ENCODE measurements at places on chromosomes 7 and 10. TPM values are rescaled to one million over a fixed set of nuclear protein-coding genes. Genes with fewer than 3 reads are reported as not detected.

ADAM12 gene
- polyA plus RNA-seq, result 9.8 TPM

BAMBI gene
- 42.3 TPM for polyA plus RNA-seq

SSMEM1 gene
- not detected for polyA plus RNA-seq

CACUL1 gene
- 23.2 TPM for polyA plus RNA-seq

IL2RA gene
- polyA plus RNA-seq, result not detected

PHYH gene
- polyA plus RNA-seq, result 32.9 TPM

ZNF25 gene
- 25.8 TPM for polyA plus RNA-seq

CACNB2 gene
- 18.4 TPM for polyA plus RNA-seq

LIPJ gene
- polyA plus RNA-seq, result 0.73 TPM

GIMAP8 gene
- 3.9 TPM for polyA plus RNA-seq

GFRA1 gene
- 50.1 TPM for polyA plus RNA-seq

- no peak for DNase-seq
Measured at GRCh38 chr7:93945756-93946535, 24.4 kb downstream of the GNG11 start.

GRCh38 chr10:110786172-110786571 is 85.6 kb upstream of the PDCD4 start:
- no peak for DNase-seq

- no peak for DNase-seq
Measured at GRCh38 chr7:22433710-22434460, 66.1 kb downstream of the STEAP1B start.

DNA sequence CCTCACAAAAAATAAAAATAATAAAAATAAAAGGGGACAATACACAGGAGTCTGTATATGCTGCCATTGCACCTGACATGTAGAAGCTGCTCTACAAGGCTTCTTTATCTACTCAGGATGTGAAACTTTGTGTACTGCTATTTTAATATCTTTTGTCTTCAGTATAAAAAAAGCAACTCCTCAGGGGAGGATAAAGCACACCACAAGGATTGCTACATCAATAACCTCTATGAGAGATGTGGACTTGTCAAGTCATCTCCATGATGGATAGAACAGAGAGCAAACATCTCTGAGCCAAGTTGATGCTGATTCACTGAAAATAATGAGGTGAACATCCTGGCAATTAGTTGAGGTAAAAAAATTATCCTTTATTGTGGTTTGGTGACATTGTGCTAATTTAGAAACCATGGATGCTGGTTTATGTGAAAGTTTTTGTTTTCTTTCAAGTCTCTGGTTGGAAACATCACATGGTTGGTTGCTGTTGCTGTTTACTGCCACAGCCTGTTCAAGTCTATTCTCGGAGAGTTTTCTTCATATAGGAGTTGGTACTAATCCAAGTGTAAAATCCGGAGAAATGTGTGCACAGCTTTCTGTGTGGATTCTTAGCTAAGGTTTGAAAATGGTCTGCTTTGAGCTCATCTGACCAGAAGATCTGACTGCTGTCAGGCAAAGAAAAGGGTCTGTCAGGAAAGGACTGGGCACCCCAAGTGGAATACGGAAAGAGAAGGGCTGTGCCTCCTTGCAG is 1.5 kb upstream of the HECW1 start:
- DNase-seq, result no peak

- DNase-seq, result no peak
Measured at GRCh38 chr7:98418636-98419315, 17.9 kb upstream of the BAIAP2L1 start.

GRCh38 chr7:6385110-6385781 is 62.5 kb downstream of the DAGLB start:
- peak; percentile 61 for DNase-seq

GRCh38 chr7:157851501-157852067 is 514.8 kb downstream of the DNAJB6 start:
- no peak for DNase-seq

DNA sequence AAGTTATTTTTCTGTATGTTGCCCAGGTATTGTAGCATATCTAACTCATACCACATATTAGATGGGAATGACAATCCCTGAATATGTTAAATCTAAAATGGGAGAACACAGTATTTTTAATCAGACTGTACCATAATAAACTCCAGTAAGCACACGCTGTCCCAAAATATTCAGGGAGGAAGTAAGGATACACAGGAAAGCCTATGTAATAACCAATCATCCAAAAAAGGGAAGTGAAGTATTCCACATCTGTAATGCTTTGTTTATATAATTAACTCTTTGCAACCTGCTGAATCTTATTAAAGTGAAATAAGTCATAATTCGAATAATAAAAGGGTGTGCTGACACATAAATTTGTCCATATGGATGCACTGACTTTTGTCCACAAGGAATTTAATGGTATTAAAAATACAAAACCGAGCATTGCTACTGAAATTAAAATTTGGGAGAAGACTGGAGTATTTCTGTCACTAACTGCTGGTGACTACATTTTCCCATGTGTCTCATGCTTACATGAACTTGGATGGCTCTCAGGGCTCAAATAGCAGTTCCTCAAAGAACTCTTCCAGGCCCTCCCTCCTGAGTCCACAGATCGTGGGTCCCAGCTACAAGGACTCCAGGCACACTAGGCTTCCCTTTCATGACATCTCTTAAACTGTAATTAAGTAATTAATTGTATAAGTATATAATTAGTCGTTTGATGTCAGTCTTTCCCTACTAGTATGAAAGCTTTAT is 120.6 kb downstream of the NEBL start:
- no peak for DNase-seq

DNA sequence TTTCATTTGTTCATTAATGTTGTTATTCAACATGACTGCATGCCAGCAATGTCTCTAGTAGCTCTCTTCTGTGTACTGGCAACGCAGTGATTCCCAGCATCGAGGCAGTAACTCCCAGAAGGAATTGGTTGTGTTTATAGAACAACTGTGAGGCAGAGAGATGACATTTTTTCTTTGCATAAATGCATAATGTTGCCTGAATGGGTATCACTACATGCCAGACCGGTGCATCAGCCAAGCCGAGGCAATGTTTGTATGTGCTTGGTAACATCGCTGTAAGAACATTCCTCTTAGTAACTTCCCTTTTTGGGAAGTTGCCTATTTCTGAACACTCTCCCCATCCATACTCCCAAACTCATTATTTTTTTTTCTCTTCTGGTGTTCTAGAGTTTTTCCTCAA is 182.9 kb downstream of the HTR7 start:
- no peak for DNase-seq

GRCh38 chr7:157255201-157255606 is 81.6 kb upstream of the DNAJB6 start:
- no peak for DNase-seq

GRCh38 chr7:131325179-131325840 is 2.4 kb upstream of the MKLN1 start:
- no peak for DNase-seq

GRCh38 chr10:118258285-118258684 is 83.8 kb downstream of the FAM204A start:
- DNase-seq, result no peak

DNA sequence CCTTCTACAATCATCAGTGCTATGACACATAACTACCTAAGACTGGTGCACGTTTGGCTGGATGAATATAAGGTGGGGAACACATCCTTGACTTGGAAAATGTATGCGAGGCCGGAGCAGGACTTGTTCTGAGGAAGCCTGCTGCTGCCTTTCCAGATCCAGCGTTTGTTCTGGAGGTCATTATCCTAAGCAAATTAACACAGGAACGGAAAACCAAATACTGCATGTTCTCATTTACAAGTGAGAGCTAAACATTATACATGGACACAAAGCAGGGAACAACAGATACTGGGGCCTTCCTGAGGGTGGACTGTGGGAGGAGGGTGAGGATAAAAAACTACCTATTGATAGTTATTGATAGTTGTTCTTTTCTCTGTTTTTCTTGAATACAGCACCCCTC is 10.8 kb upstream of the GALNT11 start:
- DNase-seq, result no peak

GRCh38 chr7:106774768-106775551 is 90.1 kb upstream of the PIK3CG start:
- DNase-seq, result no peak

DNA sequence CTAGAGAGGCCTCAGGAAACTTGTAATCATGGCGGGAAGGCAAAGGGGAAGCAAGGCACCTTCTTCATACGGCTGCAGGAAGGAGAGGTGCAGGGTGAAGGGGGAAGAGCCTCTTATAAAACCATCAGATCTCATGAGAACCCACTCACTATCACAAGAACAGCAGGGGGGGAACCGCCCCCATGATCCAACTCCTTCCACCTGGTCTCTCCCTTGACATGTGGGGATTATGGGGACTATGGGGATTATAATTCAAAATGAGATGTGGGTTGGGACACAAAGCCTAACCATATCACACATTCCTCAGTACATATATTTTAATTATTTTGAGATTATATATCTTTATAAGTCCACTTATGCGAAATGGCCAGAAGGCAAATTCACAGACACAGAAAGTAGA is 8.9 kb downstream of the HK1 start:
- DNase-seq, result no peak

DNA sequence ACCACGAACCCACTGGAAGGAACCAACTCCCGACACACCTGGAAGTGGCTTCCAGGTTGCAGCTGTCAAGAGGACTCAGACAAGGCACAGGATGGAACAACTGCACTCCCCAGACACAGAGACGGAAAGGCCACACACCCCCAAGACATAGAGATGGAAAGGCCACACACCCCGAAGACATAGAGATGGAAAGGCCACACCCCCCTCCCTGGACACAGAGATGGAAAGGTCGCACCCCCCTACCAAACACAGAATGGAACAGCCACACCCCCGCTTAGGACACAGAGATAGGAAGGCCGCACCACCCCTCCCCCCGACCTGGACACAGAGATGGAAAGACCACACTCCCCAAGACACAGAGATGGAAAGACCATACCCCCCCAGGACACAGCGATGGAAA is 7.6 kb downstream of the ZNF511 start:
- DNase-seq, result no peak

DNA sequence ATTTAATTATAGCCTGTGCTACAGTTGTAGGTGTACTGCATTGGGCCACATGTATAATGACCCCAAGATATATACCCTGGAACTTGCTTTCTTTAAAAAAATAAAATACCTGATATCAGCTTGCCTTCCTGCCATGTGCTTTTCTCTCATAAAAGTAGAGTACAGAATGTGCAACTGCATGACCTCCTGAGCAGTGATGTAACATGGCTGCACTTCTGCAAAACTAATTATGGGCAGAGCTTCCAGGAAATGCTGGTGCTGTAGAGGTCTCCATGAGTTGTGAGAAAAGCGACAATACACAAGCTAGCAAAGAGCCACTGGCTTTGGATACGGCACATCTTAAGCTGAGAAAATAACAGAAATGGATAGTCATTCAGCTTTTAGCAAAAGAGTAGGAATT is 6.5 kb upstream of the ERLIN1 start:
- no peak for DNase-seq

DNA sequence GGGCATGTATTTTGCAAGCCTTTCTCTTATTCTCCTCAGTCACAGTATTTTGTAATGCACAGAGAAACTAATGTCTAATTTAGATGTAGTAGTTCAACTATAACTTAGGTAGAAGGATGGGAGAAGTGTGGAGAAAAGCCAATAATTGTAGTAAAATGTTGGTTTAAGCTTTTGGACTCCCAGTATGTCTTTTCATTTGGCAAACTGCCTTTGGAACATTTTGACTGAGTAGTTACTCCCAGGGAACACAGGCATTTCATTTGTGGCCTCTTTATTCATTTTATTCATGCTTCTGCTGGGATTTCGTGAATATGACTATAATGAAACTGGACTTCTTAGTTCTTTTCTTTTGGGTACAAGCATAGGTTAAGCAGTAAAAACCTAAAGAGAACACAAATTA is 79.0 kb downstream of the EXOC4 start:
- no peak for DNase-seq

DNA sequence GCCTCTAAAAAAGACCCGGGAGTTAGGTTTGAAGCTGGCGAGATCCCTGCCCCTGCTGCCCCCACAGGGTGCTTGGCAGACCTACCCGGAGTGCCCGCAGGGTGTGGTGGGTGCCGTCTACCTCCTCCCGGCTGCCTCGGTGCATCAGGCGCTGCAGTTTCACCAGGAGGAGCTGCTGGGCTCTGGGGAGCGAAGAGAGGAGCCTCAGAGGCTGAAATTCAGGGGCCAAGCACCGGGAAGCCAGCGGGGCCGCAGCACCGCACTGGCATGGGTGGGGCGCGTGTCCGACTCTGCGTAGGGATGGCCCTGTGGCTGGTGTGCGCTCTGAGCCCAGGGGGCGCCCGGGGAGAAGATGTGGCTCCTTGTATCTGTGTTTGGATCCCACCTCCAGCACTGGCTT is 74.3 kb upstream of the GNA12 start:
- DNase-seq, result no peak
